ENCODE measurements at places on chromosomes 13 and 19.

GRCh38 chr13:23848019-23848418 lies 41.2 kb downstream of the MIPEP start:
- DNase-seq = no peak

DNA sequence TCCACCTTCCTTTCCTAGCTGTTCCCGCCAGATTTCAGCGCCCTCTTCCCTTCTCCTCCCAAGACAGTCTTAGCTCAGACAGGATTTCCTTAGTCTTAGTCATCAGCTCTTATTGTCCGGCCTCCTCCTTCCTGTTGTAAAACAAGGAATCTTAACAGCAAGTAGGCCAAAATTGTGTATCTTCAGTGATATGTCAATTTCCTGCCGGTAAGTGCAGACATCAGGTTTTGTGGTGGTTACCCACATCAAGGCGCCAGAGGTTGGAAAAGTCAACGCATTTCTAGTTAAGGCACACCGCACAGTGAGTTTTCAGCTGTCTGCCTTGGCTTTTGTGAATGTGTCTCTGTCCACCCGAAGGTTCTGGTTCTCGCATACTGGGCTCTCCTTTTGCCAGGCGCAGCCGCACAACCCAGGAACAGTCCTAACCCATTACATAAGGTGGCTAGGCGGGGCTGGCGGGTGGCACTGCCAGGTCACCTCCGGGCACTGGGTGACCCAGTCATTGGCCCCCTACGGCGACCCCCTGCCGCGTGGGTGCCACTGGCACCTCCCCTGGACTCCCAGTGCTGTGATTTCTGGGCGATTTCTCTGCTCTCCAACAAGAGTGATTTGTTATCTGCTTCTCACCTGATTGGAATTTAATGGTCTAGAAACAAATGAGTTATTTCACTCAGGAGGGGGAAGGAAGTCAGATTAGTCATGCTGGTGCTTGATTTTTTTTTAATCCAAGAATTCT lies 12.9 kb downstream of the COL4A2 start:
- peak; percentile 72 for DNase-seq

DNA sequence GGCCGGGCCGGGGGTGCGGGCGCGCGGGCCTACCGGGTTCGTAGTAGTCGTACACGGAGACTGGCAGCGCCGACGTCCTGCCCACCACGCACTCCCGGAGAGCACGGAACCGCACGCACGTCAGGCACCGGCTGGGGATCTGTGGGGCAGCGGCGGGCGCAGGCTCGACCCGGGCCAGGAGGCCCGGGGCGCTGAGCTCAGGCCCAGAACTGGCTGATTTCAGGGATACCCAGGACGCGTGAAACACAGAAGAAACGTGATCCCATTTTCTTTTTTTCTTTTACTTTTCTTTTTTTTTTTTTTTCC lies 9.0 kb downstream of the F2RL3 start:
- DNase-seq = no peak

DNA sequence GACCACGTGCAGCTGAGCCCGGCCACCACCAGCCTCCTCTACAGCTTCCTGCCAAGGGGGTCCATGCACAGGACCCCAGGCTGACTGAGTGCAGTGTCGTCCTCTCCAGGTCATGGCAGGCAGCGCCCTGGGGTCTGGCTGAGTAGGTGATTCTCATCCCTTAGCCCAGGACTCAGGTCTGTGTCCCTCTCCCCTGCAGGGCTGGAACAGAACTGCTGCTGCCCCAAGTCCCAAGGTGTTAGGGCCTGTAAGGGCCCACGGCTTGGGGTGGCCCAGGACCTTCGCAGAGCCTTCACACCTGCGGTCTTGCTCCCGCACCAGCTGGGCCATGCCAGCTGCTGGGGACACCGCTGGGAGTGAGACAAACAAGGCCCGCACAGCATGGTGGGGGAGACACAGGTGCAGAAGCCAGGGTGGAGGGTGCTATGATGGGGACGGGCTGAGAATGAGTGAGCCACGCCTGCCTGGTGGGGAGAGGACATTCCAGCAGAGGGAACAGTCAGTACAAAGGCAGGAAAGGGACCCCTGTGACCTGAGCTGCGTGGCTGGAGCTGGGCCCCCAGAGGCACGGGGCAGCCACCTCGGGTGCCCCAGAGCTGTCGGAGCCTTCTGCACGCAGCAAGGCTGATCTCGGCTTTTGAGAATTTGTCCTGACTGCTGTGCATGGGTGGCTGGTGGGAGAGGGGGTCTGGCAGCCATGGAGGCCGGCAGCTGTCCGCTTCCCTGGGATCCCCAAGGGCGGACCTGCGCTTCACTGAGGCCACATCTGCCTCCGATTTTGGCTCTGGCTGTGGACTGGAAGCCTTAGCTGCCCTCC lies 11.9 kb downstream of the PLEKHF1 start:
- no peak for DNase-seq

- DNase-seq = no peak
These were observed 82.9 kb downstream of the TNFRSF19 start for GRCh38 chr13:23652909-23653726.

DNA sequence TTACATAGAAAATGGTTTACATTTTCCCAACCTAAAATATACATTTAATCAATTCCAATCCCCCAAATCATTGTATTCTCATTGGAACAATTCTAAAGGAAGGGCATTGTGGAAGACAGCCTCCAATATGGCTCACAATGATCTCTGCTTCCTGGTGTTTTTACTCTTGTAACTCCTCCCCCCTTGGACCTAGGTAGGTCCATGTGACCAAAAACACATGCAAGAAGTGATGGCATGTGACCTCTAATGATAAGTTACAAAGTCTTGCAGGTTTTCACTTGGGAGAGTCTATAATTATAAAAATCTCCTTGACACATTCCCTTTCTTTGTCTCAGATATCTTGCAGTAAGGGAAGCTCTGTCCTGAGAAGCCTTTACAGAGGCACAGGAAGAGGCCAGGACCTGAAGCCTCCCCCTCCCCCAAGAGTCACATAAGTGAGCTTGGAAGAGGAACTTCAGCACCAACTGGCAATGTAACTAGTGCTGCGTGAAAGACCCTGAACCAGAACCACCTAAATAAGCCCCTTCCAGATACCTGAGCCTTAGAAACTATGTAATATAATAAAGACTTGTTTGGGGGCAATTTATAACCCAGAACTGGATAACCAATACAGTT lies 816.2 kb upstream of the ATXN8OS start:
- DNase-seq = no peak

DNA sequence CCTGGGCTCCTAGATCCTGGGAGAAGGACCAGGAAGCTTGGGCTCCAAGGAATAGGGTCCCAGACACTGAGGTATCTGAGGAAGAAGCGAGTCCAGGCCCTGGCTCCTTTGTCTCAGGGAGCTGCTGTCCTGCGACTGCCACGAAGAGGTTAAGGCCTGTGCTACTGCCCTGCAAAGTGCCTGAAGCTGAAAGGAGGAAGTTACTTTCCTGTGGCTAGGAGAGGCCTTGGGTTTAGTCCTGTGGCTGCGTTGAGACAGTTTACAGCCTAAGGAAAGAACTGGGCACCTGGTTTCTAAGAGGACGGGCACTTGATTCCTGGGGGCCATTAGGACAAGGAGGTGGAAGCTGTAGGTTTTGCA lies 2.8 kb downstream of the MYADM start:
- DNase-seq = no peak

- no peak for DNase-seq
These were observed at the start of gene ADGRE3 for GRCh38 chr19:14674764-14675163. TSS of gene ADGRE3 (minus strand) at chr19:14674844. CDS start at chr19:14674770, 74 bp downstream.

DNA sequence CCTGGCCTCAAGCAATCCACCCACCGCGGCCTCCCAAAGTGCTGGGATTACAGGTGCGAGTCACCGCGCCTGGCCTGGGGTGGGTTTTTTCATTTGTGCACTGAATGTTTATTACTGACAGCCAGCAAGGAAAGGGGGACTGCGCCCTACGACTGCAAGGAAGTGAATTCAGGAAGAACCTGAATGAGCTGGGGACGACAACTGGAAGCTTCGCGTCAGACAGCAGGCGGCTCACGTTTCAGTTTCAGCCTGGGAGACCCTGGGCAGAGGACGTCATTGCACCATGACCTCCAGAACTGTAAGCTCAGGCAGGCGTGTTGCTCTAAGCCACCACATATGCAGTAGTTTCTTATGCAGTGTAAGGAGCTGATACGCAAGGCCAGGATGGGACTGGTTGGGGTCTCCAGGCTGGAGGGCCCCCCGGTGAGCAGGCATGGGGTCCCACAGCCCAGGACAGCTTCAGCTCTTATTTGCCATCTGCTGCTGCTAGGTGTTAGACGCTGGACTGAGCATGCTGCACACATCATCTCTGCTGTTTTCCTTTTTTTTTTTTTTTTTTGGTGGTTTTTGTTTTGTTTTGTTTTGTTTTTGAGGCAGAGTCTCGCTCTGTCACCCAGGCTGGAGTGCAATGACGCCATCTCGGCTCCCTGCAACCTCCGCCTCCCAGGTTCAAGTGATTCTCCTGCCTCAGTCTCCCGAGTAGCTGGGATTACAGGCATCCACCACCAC lies 66.6 kb downstream of the GADD45B start:
- no peak for DNase-seq

GRCh38 chr19:47353307-47353712 lies 4.2 kb downstream of the DHX34 start:
- no peak for DNase-seq

GRCh38 chr13:41383386-41383785 lies 72.3 kb downstream of the NAA16 start:
- DNase-seq = peak; percentile 14

GRCh38 chr19:16367261-16367683 lies 42.6 kb downstream of the KLF2 start:
- DNase-seq = no peak

DNA sequence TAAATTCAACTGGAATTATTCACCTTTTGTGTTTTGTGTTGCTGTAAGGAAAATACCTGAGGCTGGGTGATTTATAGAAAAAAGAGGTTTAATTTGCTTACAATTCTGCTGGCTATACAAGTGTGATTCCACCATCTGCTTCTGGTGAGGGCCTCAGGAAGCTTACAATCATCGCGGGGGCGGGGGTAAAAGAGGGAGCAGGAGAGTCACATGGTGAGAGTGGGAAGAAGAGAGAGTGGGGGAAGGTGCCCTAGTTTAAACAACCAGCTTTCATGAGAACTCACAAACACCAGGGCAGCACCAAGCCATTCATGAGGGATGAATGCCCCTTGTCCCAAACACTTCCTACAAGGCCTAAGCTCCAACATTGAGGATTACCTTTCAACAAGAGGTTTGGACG lies 760.7 kb upstream of the PCDH9 start:
- DNase-seq = no peak

DNA sequence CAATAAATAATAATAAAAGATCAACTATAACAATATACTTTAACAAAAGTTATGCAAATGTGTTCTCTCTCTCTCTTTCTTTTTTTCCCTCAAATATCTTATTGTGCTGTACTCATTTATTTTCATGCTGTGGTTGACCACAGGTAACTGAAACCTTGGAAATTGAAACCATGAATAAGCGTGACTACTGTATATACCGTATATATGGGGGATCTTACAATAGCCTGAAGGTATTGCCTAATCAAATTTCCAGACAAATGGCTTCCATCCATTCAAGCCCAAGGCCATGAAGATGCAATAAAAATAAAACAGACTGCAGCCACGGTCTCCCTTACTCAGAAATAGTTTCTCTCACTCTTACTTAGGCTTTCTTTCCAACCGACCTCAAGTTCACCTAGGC lies 98.3 kb downstream of the SLITRK6 start:
- no peak for DNase-seq

DNA sequence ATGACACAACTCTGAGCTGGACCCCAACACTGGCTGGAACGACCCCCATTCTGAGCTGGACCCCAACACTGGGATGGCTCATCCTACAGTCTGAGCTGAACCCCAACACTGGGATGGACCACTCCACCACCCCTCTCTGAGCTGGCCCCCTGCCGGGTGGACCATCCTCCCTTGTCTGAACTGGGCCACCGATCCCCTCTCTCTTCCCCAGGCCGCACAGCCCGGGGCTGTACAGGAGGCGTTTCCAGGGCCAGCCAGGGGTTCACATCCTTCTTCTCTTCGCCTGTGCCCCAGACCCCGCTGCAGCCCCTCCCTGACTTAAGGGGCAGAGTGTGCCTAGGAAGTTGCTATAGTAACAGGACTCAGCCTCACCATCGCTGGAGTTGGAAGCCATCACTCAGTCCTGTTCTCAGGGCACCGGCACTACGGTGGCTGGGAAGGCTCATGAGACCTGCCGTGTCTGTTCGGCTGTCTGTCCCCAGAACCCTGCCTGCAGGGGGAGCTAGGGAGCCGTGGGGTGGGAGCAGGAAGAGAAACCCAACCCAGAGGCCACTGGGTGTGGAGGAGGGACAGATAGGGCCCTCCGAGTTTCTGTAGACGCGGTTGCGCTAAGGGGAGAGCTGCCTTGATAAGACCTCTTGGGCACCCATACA lies 3.7 kb downstream of the PRKACA start:
- DNase-seq = no peak

DNA sequence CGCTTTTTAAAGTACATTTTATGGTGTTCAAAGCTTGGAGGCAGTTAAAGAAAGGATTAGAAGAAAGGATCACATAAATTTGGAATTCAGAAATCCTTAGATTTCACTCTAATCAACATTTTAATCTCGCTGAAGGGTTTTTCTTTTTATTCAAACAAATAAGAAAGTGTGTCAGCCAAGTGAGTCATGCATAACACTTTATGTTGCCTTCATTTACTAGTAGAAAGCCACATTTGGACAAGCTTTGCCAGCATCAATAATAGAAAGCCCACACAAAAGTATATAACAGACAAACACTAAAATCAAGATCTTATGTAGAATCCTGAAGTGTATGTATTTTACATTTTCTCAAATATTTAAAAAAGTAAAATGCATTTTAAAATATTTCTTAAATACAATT lies 154.9 kb upstream of the TRPC4 start:
- no peak for DNase-seq

GRCh38 chr19:4115818-4116385 lies 8.0 kb downstream of the MAP2K2 start:
- no peak for DNase-seq

GRCh38 chr13:72435251-72435650 lies 292.2 kb downstream of the MZT1 start:
- DNase-seq = no peak

- peak; percentile 32 for DNase-seq
These were observed 13.6 kb upstream of the KPNA3 start for GRCh38 chr13:49806126-49806536.

DNA sequence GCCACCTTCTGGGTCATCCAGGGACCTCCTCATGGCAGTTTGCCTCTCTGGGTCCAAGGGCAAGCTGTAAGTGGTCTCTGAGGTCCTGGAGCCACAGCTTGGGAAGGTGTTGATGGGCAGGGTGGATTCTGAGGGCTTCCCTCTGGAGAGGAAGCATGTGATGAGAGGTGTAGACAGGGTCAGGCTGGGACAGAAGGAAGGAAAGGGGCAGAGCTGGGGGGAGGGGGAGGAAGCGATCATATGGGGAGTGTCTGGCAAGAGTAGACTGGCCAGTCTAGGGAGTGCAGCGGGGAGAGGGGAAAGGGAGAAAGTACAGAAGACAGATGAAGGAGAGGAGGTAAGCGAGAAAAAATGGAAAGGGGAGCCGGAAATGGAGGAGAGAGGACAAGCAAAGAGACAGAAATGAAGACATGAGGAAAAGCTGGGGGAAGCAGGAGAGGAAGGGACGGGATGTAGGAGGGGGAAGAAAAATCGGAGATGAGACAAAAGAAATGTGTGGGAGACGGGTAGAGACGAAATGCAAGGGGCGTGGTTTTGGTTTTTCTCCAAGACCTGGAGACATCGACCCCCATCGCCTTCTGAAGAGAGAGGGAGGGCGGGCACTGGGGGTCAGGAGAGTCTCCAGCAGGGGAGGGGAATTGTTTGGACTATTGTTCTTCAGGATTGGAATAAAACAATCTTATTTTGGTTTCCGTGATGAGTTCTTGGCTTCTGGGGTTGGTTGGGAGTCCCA lies 26.6 kb downstream of the ZSWIM9 start:
- DNase-seq = peak; percentile 79

GRCh38 chr19:28730791-28731512 lies 482.0 kb downstream of the UQCRFS1 start:
- DNase-seq = no peak

Measured in cardiac fibroblast (primary cell).